ENCODE measurements at places on chromosomes 2 and 18.

GRCh38 chr18:9627642-9628041 lies 13.3 kb upstream of the PPP4R1 start:
- DNase-seq = no peak

DNA sequence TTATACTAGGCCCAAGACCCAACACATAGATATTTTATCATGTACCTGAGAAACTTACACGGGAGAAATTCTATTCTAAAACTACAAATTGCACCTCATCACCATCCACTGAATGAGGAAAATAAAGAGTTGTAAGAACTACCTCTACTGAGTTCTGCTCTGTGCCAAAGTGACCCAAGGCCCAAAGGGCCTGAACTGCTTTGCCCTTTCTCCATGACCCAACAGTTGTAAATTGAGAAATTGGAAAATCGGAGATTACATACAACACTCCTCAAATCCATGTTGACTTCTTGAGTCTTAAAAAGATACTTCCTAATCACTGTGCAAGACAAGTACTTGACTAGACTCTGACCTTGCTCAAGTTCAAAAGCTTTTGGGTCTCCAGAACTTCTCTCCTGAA lies 8.8 kb downstream of the NR4A2 start:
- DNase-seq = no peak

GRCh38 chr2:139622691-139623090 lies 842.5 kb upstream of the NXPH2 start:
- DNase-seq = no peak

- DNase-seq = no peak
Measured at GRCh38 chr2:13255485-13255884, 538.7 kb downstream of the TRIB2 start.

GRCh38 chr2:170218931-170219330 lies 41.0 kb downstream of the MYO3B start:
- no peak for DNase-seq
